ENCODE measurements at places on chromosomes 4 and X.

- DNase-seq = no peak
These were observed 151.4 kb upstream of the STX18 start for GRCh38 chr4:4693258-4693657.

GRCh38 chr4:133149932-133150471, 908 bp downstream of the PCDH10 start:
- DNase-seq = no peak

DNA sequence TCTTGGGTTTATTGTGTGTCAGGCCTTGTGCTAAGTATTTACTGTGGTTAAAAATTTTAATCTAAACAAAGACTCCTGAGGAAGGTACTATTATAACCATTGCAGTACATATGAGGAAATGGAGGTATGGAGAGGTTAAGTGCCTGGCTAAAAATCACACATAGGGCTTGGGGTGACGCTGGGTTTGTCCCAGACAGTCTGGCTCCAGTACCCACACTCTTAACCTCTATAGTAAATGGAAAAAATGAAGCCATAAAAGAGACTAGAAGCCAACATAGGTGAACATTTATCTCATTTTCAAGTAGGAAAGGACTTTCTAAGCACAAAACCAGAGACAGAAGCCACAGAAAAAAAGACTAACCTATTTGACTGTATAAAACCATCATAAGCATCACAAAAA, 1.9 kb downstream of the FOXP3 start:
- DNase-seq = no peak

DNA sequence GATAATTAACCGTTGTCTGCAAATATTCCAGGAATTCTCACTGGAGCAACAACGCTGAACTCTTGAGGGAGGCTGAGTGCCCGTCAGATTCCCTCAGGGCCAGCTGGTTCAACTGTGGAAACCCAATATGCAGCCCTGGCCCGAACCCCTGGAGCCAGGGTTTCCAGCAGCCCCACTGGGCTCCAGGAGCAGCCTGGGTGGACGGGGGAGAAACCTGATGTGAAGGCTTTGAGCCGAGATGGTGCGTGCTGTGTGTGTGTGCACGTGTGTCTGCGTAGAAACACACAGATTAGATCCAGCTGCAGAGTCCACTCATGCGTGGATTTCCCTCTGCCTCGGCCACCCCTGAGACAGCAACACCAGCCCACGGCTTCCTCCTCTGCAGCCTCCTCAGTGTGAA, 19.4 kb upstream of the SLC25A6 start:
- DNase-seq = no peak

All from right forelimb (tissue), 1 donor.